ENCODE measurements at places on chromosomes 12 and 14. TPM values are rescaled to one million over a fixed set of nuclear protein-coding genes. Genes with fewer than 3 reads are reported as not detected.

The RNF212B gene
- total RNA-seq: not detected

The FZD10 gene
- total RNA-seq: not detected

The GPR84 gene
- not detected for total RNA-seq

The TRIM9 gene
- 0.09 TPM for total RNA-seq

The SRRM4 gene
- not detected for total RNA-seq

DNA sequence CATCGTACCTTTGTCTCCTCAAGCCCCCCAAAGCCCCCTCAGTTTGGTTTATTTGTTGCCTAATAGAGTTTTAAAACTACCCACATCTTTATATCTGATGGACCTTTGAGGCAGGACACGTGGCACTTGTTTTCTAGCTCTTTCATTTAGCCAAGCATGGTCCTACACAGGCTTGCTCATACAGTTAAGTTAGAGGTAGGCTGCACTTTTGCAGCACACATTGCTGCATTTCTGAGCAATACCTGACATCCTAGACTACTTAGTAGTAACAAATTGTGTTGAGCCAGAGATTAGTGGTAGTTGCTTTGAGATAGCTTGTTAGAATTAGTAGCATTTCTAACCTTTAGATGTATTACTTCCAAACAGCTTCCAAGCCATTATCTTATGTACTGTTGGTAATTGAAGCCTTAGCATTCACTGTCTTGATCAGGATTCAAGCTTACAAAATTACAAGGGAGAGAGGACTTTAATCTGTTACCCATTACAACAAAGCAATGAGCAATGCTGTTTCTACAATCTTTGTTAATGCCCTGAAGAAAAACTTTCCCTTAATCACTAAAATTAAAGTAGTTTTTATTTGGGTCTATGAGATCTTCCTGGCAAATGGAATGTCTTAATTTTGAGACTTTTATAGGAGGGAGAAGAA, 96.6 kb downstream of the WNK1 start:
- DNase-seq: no peak

GRCh38 chr12:120457133-120457532, 10.9 kb downstream of the GATC start:
- DNase-seq: peak; percentile 39

- no peak for DNase-seq
Measured at GRCh38 chr12:50109319-50109718, 2.7 kb upstream of the COX14 start.

GRCh38 chr12:68508576-68508975, 102.1 kb upstream of the RAP1B start:
- DNase-seq: no peak

DNA sequence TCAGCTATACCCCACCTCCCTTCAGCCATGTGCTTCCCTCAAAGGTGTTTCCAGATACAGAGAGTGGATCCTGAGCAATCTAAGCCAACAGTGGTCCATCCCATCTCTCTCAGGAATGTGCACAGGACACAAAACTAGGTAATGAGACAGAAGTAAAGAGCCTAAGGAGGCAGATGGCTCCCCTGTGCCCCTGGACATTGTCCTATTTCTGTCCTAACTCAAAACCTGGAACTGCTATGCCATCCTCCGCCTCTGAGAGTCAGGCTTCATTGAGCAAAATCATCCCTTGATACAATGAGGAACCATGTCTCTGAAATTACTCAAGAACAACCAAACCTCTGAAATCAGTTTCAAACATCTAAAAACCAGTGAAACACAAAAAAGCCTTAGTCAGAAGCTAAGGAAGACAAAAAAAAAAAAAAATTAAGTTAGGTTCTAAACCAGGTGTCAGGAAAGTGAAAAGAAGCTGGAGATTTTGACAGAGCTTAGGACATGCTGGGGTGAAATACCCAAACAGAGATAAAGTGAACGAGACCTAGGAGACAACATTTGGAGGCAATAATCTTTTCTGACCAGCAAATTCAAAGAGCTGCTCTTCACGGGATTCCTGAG, 200.3 kb upstream of the PLEKHG7 start:
- DNase-seq: no peak

DNA sequence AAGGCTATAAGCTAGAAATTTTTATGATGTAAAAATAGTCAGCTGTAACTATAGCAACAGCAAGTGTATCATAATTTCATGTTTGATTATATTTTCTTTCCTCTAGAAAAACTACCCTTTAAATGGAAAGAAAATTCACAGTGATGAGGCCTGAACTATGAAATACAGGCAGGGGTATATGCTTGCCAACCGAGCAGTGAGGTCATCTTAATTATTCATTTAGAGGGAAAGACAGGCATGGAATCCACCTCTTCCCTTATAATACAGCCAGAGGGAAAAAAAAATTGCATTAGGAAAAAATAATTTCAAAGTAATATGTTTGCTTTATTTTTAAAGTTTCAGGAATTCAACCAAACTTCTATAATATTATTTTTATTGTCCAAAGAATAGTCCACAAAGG, 139.8 kb downstream of the EPS8 start:
- DNase-seq: no peak

- no peak for DNase-seq
Measured at GRCh38 chr14:54410215-54410614, 13.4 kb downstream of the CDKN3 start.

GRCh38 chr12:67447180-67447579, 178.0 kb downstream of the CAND1 start:
- no peak for DNase-seq

DNA sequence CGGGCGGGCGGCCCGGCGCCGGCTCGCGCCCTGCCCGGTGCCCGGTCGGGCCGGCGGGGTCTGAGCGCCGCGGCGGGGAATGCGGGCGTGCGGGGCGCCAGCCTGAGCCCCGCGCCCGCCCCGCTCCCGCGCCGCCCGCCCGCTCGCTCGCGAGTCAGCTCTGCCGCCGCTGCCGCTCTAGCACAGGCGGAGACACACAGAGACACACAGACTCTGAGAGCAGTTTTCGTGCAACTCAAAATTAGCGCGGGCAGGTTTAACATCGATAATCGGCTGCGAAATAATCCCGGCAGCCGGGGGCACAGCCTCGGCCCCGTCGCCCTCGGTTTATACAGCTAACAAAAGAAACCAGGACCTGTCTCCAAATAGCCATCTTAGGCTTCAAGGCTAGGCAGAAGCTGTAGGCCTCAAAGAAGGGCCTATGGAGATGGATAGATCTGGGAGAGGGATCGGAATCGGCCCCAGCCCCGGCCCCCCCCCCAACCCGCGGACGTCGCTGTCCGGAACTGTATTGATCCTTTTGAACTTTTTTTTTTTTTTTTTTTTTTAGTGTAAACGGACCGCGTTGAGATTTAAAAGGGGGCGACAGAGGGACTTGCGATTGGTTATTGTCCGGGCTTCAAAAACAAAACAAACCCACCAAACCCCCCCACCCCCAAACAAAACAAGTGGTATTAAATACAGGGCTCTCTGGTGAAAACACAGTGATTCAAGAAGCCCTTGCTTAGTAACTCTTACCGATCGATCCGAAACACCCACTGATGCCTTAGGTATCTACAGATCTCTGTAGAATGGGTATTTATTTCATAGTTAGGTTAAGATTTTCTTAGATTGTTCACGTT, 1.1 kb downstream of the ARID2 start:
- DNase-seq: peak; percentile 36

GRCh38 chr14:52860910-52861309, 69.5 kb upstream of the GNPNAT1 start:
- DNase-seq: no peak

DNA sequence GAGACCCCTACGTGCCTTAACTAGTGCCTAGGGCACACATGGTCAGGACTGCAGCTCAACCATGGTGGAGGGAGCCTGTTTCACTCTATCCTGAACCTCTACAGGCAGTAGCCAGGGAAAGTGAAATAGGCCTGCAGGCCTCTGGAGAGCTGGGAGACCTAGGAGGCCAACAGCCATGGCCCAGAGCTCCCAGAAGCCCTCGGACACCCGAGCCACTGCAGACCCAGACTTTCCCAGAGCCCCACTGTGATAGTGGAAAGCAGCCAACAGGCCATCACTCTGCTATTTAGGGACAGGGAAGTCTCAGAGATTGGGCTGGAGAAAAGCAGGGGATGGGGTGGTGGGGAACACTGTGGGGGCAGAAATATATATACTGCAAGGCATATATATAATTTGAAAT, 56.5 kb upstream of the ZFP36L1 start:
- no peak for DNase-seq

DNA sequence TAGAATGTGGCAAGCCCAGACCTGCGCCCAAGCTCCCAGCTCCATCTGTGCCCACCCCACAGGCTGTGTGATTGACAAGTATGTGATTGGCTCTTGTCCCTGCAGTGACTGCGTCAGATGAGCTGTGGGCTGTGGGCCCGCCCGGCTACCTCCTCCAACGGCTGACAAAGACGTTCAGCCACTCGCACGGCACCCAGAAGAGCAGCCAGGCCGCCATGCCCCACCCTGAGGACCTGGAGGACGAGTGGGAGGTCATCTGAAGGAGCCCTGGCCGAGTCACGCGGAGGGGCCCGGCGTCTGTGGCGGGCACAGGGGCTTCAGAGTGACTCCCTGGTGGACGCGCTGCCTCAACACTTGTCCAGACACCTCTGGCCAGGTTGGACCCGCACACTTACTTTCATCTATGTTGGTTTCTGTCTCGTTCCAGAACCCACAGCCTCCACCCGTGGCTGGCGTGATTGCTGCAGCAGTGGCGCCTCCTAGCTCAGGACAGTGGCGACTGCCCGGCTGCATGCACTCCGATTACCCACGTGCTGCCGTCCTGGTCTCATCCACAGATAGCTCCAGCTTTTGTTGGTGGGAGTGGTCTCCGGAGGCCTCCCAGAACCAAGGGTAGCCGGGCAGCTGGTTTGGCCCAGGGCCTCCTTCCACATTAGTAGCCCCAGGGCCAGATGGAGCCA, 11.4 kb downstream of the ANKRD9 start:
- DNase-seq: no peak

DNA sequence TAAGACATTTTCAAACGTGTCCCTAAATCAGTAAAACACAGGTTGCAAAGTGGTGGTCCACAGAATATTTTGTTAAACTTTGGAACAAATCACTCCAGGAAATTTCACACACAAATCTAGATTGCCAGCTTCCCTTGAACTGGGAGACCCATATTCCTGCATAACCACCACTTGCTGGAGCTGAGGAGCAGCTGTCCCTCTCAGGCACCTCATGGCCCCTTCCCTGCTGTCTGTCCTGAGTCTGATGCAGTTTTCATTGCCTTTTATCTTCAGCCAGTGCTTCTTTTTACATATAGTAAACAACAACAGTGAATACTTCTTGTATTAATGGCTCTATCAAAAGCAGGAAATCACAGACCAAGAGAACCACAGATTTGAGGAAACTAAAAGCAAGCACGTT, 289.3 kb downstream of the MED13L start:
- DNase-seq: no peak

GRCh38 chr12:113263431-113263963, 42.2 kb downstream of the TPCN1 start:
- DNase-seq: no peak

- no peak for DNase-seq
Measured at GRCh38 chr12:40158592-40159111, 52.8 kb upstream of the SLC2A13 start.

DNA sequence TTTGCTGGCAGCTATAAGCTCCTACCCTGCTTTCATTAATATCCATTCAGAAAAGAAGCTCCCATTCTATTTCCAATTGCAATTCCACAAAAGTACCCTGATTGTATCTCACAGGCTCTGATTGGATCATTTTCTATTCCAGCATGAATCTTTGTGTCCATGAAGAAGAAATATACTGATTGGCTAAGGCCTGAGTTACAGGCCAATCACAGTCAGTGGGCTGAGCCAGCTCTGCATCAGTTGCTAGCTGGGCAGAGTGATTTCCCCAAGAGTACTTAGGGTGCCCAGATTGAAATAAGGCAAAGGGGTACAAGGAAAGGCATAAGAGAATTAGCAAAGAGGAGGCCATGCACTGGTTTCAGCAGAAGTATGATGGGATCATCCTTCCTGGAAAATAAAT, 14.4 kb downstream of the ART4 start:
- DNase-seq: no peak

DNA sequence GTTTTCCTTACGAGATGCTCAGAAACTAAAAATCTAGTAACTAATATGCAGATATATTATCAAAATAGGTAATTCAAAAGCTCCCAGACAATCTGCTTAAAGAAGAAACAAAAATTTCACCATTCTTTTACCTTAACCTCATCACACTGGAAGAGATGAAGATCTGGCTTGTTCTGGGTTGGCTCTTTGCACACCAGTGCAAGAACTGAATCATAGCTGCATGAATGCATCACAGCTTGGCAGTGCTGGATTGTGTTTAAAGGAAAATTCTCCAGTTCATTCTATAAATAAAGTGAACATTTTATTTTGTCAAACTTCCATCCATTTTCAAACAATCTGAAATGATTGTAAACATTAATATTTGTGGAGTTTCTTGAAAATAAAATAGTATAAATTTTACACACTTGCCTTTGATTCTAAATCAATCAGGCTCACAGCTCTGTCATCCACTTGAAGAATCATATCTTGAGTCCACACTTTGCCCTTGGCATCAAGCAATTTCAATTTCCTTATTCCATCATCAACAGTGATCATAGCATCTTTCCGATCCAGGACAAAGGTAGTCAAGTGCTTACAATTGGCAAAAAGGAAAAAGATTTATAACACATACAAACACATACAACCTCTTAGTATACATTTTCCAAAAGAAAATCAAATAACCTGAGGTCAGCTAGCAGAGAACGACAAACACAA, 119.8 kb downstream of the EPS8 start:
- no peak for DNase-seq

GRCh38 chr12:127223731-127224130, 1043.2 kb upstream of the TMEM132C start:
- DNase-seq: no peak

DNA sequence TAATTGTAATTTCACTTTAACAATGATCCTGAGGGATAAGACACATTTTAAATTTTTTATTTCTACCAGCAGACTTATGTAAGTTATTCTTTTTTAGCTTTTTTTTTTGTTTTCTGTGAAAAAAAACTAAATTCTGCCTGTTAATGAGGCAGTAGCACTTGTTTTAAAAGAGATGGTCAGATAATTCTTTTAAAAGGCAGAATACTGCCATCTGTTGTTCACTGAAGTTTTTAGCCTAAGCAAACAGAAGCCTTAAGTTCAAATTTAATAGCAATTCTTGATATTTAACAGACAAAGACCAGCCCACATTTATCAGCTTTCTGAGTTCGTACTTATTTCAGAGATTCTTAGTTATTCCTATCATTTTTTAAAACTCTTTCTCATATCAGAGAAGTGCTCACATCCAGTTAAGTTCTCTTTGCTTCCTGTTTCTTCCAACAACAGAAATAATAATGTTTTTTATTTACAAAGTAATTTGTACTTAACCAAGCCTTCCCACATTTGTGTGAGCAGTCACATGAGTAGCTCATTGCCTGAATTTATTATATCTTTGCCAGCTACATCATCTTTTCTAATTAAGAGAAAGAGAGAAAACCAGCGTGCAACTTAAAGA, 93.4 kb upstream of the SLCO1C1 start:
- DNase-seq: no peak

- DNase-seq: no peak
Measured at GRCh38 chr12:28767836-28768348, 381.2 kb upstream of the FAR2 start.
